ENCODE measurements at places on chromosomes 13 and 19.
A peak's percentile ranks its signal among the peaks of the same experiment; 100 is the strongest.

DNA sequence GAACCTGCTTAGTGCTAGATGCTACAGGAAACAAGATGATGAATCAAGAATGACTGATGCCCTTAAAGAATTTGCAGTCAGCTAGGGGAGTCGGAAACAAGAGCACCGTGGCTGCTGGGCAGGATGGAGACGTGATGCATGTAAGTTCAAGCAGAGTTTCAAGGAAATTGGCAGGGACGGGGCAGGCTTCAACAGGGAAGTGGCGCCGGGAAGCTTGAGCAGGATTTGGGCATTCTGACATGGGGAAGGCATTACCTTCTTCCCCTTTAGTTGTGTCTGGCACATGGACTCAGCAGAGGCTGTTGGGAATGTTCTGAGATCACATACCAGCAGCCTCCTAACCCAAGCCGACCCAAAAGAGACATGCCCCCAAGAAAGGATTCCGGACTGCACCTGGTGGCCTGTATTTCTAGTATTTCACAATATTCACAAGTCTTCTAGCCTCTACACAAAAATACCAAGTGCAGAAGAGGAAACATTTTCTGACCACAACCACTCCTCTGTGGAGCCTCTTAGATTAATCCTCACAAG lies 138.2 kb downstream of the CRYL1 start:
- DNase-seq, result no peak

DNA sequence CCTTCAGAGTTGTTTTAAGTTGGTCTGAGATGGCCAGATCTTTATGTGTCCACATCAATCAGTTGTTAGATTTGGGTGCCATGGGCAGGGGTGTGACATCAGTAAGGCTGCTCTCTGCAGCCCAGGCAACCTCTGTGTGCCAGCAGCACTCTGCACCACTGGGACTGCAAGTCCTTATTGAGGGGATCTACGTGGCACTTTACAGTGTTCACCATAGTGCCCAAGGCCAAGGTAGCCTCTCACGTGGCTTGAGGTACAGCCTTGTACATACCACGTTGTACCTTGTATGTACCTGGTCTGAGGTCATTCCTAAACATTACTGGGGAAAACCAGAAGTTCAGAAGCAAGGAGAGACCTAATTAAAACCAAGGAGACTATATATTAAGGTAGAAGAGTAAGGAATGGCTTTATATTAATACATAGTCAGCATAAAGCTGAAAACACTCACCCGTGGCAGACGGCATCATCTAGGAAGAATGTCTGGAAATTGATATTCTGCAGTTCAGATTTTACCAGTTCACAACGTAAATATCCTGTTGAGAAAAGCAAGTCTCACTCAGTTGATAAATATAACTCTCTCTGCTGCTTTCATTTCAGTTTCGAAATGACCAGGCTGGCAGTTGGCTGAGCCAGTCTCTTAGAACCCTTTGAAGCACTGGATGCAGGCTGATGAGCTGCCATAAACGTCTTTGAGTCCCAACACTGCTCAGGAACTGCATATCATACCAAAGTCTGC lies 128.8 kb downstream of the ZDHHC20 start:
- DNase-seq, result peak; percentile 39

- DNase-seq, result peak; percentile 52
These were observed 22.5 kb upstream of the ZNF429 start for GRCh38 chr19:21482863-21483276.

DNA sequence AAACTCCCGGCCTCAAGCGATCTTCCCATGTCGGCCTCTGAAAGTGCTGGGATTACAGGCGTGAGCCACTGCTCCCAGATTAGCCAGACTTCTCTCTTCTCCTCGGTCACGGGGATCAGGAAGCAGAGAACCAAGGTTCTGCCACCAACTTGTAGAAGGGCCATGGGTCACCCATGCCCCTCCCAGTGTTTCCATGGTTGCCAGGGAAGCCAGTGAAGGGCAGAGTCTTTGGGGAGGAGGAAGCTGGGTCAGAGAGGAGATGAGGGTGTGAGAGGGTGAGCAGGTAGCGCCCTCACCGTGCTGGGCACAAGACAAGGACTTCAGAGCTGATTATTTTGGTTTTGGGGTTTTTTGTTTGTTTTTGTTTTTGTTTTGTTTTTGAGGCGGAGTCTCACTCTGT lies 77.1 kb downstream of the GNG7 start:
- DNase-seq, result no peak

DNA sequence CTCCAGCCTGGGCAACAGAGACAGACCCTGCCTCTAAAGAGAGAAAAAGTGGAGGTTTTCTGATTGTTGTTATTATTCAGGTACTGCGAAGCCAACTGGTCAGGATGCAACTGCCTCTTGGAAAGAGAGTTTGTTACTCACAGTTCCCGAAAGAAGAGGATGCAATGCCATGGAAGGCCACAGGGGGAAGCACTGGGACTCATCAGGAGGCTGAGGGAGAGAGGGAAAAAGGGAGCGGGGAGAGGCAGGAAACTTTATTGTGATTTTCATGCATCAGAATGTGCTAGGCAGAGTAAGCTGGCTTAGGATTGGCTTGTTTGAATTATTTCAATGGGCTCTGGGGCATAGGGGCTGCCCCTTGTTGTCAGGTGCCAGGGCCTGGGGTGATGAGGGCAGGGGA lies 27.6 kb downstream of the MYO9B start:
- DNase-seq, result no peak

DNA sequence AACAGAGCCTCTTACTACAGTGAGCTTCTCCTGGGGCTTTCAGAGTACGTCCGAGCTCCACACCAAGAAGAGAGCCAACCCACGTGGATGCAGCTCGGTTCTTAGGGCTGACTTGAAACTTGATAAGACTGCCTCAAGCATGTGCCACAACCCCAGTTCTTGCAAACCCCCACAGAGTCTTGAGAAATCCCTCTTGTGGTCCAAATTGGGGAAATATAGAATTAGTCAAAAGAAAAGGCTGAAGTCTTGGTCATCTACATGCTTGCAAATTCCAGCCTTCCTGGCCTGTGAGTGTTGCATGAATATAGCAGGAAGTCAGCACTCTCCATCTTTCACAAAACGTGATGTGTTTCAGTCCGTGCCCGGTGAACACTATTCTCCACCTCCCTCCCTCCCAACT lies 95.2 kb downstream of the GGACT start:
- no peak for DNase-seq

DNA sequence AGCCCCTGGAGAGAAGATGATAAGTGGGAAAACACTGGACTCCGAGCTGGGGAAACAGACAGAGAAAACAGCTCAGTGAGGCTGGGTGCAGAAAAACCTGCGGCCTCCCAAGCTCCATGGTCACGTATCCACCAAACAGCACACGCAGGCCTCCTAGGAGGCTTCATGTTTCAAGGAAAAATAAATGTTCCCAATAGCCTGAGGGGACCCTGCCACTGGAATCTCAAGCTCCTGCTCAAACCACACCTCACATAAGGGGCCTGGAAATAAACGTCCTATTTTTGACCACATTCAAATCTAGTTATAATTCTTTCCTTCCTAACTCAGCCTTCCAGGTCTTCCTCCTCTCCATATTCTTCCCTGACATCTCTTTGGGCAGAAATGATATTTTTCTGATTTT lies 225.7 kb downstream of the ABCC4 start:
- DNase-seq, result no peak

- no peak for DNase-seq
These were observed 172.8 kb downstream of the KATNAL1 start for GRCh38 chr13:30134578-30134977.

GRCh38 chr19:51473009-51473707 lies 5.2 kb upstream of the CEACAM18 start:
- DNase-seq, result peak; percentile 52

DNA sequence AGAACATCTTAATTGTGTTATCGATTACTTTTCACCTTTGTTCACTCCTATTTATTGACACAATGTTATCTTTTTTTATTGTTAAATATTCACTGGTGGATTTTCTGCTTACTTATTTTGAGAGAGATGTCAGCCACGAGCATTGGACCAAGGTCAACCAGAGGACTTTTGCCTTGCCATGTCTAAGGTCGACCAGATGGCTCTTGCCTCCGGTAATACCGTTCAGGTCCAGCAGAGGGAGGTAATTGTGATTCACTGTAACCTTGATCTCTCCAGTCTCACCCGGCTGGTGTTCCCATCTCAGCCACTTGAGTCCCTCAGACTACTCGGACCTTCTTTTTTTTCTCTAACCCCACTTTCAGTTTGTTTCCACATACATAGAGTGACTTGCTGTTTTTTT lies 1438.1 kb downstream of the UQCRFS1 start:
- no peak for DNase-seq

- DNase-seq, result no peak
These were observed 64.2 kb downstream of the CCDC70 start for GRCh38 chr13:51925865-51926527.

DNA sequence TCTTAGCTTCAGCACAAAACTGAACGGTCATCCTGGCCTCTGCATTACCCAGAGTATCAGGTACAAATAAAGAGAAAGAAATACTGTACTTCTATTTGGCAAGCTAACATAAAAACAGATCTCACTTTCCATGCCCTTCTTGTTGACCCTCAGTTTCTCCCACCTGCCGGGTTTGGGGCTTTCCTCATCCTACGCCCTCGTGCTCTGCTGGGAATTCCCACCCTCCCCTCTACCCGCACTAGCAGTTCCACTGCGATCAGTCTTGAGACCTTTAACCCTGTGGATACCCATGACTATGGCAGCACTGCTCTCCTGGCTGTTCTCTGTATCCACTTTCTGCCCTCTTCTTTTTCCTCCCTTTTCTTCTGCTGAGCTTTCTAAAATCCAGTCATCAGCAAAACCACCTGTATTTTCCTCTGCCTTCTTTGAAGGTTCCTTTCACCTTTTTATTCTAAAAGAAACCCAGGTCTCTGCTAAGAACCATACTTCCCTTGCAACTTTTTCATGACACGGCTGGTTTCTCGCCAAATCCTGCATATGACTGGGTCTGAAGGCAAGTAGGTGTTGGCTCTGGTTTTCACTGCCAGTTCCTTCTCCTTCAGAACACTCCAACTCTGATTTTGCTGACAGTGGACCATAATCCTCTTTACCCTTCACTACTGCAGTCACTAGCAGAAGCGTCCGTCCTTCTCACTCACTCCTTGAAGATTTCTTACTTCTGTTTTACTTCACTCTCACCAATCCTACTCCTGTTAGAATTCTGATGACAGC lies 99.4 kb downstream of the MIPEP start:
- no peak for DNase-seq

DNA sequence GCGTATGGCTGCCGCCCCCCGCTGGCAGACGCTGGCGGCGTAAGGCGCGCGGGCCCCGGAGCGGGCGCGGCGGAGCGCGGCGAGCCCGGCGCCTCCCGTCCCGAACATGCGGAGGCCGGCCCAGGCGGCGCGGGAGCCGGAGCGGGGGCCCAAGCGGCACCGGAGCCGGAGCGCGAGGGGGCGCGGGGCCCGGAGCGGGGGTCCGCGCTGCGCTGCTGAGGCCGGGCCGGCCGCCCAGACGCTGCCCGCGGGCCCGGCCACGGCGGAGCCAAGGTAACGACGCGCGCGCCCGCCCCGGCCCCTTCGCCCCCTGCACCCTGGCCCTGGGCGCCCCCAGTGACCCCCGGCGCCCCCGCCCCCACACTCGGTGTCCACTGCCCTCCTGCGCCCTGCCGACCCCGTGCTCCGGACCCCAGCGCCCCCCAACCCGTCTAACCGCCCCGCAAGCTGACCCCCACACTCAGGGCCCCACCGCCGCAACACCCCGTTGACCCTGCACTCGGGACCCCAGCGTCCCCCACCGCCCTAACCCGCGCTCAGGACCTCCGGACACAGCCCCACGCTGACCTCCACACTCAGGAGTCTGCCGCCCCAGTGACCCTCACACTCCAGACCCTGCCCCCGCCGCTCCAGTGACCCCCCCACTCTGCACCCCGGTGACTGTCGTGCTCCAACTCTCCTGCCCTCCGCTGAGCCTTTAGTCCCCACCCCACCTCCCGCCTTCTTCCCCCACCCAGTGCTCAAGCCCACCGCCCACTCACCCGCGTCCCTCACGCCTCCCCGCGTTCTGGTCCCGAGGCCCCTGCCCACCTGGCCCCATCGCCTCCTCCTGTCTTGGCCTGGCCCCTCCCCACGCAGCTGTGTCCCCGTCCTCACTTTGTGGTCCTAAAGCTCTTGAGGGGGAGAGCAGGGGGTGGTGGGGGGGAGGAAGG lies at the start of gene CSNK1G2:
Gene CSNK1G2, plus strand, starts transcription at position 27 of the 932 bp plus-strand sequence. CDS start 28,601 bp downstream, outside the sequence.
- DNase-seq, result no peak

DNA sequence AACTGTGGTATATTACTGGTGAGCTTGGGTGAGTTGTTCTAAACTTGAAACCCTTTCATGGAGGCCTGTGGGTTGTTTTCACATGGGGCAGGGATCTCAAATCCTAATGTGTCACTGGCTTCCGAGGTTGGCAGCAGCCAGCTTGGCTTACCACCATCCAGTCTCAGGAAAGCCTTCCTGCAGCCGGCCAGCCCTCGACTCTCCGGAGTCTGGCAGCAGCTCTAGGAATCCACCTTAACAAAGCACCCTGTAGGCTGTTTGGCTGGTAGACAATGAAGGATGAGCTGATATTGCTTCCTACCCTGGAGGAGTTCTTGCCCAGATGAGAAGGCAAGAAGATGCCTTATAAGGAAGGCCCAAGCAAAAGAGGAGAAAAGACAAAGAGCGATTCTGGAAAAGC lies 188.3 kb downstream of the KLF12 start:
- DNase-seq, result no peak

DNA sequence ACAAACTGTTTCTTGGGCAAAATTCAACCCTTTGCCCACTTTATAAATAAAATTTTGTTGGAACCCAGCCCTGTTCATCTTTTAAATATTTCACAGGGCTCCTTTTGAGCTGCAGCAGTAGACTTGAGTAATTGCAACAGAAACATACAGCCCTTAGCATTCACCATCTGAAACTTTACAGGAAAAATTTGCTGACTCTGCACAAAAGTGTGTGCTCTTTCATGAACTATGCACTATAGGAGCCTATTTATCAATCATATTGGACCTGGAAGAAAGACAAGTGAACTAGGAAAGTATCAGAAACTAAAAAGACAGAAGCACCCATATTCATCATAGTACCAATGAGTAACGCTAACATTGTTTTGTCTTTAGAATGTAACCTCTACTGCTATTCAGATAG lies 406.9 kb upstream of the SLC10A2 start:
- no peak for DNase-seq

GRCh38 chr19:38650911-38651584 lies 3.6 kb downstream of the ACTN4 start:
- DNase-seq, result no peak

DNA sequence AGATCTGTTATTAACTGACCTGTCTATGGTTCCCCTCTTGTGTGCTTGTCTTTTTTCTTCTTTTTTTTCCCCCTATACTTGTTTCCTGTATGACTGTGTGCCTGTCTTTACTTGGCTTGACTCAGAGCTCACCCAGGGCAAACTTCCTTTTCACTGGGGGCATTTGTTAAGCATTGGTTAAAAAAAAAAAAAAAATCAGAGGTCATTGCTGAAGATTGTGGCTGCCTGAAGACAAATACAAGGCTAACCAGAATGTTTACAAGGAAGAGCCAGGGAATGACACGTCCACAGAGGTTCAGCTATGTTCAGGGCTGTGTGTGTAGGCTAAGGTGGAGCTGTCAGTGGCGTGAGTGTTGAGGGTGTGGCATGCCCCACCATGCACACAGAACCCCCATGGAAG lies 47.1 kb downstream of the LNX2 start:
- DNase-seq, result no peak

GRCh38 chr13:111114362-111115060 lies 599 bp upstream of the ARHGEF7 start:
- peak; percentile 35 for DNase-seq

Data from GM12891 (cell line).